ENCODE measurements at places on chromosomes 2 and 18.

DNA sequence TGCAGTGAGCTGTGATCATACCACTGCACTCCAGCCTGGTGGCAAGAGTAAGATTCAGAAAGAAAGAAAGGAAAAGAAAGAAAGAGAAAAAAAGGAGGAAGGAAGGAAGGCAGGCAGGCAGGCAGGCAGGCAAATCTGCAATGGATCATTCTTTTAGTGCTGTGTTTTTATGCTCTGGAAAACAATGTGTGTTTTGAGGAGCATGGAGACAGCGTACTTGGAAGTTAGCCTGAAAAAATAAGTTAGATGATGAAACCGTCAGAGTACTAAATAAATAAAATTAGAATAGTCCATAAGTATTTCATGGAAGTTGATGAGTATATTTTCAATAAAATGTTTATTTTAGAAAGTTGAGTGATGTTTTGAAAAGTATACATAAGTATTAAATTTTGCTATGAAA is 366.4 kb upstream of the CDH20 start:
- DNase-seq: no peak

GRCh38 chr18:79769698-79770500 is 27.8 kb upstream of the KCNG2 start:
- no peak for DNase-seq

DNA sequence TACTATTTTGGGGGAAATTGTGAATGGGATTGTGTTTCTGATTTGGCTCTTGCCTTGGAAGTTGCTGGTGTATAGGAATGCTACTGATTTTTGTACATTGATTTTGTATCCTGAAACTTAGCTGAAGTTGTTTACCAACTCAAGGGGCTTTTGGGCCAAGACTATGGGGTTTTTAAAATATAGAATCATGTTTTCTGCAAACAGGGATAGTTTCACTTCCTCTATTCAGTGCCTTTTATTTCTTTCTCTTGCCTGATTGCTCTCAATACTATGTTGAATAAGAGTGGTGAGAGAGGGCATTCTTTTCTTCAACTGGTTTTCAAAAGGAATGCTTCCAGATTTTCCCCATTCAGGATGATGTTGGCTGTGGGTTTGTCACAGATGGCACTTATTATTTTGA is 1383.8 kb upstream of the ACVR2A start:
- DNase-seq: no peak

- DNase-seq: peak; percentile 42
These were observed 6.4 kb upstream of the SFTPB start for GRCh38 chr2:85674417-85674816.

GRCh38 chr2:241857572-241858121 is 1.0 kb downstream of the PDCD1 start:
- no peak for DNase-seq

DNA sequence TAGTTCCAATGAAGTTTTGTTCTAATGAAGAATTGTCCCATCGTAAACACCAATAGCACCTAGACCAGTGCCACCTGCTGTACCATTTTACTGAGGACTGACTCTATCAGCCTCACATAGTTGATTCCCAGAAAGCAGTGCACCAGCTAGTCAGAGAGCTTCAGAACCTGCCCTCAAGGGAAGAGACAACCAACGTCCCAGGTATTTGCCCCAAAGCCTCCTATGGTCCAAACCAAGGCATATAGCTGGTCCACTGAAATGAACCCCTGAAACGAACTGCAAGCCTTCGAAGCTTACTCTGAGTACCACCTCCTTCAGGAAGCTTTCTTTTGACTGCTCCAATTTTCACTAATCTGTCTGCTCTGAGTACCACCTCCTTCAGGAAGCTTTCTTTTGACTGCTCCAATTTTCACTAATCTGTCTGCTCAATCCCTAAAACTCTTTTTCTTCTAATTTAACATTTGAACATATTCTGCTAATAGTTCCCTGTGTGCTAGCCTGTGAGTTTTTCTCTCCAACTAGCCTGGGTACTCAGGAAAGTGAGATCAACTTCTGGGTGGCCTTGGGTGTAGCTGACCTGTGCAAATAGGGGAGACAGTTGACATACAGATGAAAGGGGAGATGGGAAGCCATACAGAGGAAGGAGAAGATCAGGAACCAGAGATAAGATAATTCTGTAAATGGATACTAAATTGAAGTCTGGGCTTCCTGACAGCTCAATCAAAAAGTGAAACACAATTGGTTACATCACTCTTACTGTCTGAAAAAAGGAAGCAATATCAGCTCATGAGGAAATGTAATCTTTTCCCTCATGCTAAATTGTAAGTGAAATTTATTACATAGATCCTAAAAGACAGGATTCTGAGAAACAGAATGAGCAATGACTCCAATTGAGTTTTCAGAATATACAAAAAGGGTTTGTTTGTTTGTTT is 33.5 kb upstream of the EML4 start:
- DNase-seq: peak; percentile 57

DNA sequence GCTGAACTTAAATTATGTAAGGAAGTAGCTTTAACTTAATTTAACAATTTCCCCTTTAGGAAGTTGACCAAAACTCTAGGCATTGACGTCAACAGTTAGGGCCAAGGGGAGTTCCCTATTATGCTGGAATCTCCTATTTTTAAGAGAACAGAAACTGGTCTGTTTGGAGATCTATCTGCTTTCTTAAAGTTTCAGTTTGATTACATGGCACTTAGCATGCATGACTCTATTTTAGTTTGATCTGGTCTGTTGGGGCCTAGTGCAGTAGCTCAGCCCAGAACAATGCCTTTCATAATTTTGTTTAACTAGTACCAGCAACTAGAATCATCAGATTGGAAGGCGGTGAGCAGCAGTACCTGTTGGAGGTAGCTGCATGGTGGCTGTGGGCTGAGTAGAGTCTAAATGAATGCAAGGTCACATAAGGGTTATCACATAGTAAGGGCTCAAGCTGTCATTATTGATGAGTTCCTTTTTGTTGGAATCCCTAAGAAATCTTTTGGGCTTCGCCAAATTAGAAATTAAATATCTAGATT is 60.5 kb upstream of the ZNG1B start:
- DNase-seq: no peak

DNA sequence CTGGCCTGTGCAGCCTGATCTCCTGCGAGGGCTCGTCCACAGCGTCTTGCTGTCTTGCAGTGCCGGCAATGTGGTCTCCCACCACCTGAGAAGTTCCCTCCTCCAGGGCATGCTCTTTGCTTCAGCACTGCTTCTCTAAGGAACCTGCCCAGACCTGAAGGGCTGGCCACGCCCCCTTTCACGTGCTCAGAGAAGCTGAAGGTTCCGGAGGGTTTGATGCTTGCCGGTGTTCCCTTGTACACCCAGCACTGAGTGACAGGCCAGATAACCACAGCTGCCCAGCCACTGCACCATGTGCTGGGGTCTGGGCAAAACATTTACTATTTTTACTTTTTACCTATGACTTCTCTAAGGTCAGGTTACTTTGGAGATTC is 1.7 kb upstream of the POLR2D start:
- no peak for DNase-seq

GRCh38 chr2:164314148-164314547 is 307.1 kb downstream of the GRB14 start:
- DNase-seq: no peak

DNA sequence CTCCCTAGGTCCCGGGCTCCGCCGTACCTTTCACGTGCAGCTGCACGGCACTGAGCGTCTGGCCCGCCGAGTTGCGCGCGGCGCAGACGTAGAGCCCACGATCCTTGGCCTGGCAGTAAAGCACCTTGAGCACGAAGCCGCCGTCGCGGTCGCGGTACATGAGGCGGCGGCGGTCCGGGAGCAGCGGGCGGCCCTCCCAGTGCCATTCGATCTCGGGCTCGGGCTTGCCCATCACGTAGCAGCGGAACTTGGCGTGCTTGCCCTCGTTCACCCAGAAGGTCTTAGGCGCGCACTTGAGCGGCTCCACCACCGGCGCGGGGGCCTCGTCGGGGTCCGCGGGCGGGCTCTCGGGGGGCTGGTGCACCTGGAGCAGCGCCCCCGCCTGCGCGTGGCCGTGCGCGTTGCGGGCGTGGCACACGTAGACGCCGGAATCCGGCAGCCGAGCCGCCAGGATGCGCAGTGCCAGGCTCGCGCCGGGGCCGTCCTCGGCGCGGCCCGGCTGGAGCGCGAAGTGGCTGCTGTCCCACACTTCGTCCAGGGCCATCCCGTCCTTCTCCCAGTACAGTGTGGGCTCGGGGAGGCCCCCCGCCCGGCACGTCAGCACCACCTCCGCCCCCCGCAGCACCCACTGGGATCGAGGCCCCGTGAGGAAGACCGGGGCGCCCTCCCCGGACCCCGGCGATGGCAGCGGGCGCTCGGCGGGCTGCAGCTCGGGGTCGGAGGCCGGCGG is 980 bp downstream of the OBSL1 start:
- DNase-seq: no peak

GRCh38 chr18:46048641-46049040 is 23.4 kb downstream of the PSTPIP2 start:
- DNase-seq: no peak

DNA sequence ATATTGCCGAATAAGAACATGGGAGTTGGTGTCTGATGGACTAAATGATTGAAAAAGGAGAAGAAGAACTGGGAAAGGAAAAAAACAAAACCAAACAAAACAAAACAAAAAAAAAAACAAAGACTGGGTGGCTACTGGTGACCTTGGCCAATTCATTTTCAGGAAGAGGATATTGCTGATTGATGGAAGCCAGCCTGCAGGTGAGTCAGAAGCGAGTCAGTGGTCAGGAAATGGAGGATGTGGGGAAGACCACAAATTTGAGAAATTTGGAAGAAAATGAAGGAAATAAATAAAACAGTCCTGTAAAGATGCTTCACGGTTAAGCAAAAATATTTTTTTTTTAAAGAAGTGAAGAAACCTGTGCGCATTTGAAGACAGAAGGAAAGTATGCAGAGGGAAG is 296.9 kb downstream of the ZNF521 start:
- no peak for DNase-seq

DNA sequence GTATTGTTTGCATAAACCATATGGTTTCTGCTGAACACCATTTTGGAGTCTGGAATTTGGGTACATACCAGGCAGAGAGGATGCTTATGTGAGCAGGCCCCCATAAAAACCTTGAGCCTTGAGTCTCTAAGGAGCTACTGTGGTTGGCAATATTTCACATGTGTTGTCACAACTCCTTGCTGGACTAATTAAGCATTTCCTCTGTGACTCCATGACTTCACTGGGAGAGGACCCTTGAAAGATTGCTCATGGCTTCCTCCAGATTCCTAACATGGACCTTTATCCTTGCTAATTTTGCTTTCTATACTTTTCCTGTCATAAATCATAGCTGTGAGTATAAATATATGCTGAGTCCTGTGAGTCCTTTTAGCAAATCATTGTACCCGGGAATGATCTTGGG is 7.6 kb upstream of the COQ10B start:
- DNase-seq: no peak

GRCh38 chr18:9436206-9436929 is 38.9 kb upstream of the RALBP1 start:
- DNase-seq: no peak

DNA sequence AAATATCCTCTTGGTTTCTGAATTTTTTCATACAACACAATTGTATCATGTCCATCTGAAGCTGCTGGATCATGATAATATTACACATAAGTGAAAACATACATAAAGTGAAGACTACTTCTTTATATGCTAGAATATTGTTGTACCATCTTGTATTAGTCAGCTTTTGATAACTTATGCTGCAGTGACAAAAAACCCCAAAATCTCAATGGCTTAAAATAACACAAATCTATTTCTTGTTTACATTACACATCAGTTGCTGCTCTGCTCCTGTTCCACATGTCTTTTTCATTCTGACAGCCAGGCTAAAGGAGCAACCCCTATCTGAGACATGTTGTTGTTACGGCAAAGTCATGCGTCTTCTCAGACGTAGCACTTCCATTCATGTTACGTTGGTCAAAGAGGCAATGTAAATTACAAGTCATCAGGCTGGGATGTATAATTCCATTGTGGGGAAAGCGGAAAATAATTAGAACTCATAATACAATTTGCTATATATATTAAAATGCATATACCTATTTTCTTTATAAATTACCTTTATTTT is 5.8 kb downstream of the TMSB10 start:
- DNase-seq: no peak

Data from AML-193 (cell line).